Panc1 (cell line): ENCODE measurements at places on chromosomes 6 and 20. TPM values are rescaled to one million over a fixed set of nuclear protein-coding genes. Genes with fewer than 3 reads are reported as not detected.
A peak's percentile ranks its signal among the peaks of the same experiment; 100 is the strongest.

The MOCS3 gene
- total RNA-seq = 5.8 TPM

GRCh38 chr6:21823371-21823770, 229.8 kb downstream of the SOX4 start:
- no peak for DNase-seq

GRCh38 chr6:19052219-19052618, 665.1 kb downstream of the RNF144B start:
- no peak for DNase-seq

DNA sequence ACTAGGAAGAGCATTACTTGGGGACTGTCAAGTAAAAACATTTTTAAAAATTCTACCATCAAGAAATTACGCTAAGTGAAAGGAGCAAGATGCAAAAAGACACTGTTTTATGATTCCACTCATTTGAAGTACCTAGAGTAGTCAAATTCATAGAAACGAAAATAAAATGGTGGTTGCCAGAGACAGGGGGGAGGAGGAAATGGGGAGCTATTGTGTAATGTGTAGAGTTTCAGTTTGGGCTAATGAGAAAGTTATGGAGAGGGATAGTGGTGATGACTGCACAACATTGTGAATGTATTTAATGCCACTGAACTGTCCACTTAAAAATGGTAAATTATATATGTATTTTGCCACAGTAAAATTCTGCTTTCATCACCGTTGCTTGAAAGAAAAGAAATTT, 83.8 kb downstream of the UST start:
- DNase-seq = no peak

GRCh38 chr20:52312132-52312729, 120.7 kb upstream of the ZFP64 start:
- DNase-seq = peak; percentile 45

DNA sequence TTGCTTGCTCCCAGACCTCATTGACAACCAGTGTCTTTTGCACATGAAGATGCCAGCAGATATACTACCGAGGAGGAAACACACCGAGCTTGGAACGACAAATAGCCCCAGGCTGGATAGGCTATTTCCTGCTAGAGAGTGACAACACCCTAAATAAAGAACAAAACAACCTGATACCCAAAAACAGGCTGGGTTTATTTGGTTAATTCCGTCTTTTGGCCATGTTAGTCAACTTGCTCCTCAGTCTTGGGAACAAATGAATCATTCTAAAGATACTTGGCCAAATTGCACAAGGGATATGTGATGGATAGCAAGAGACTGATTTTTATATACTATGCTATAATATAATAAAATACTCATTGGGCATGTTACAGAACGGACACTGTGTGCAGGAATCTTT, 11.5 kb upstream of the MUC22 start:
- no peak for DNase-seq

The ELOVL4 gene
- total RNA-seq = 0.41 TPM

- no peak for DNase-seq
Measured at GRCh38 chr6:25370178-25371036, 91.2 kb downstream of the CARMIL1 start.

- DNase-seq = no peak
Measured at GRCh38 chr6:54132587-54132986, 21.3 kb downstream of the MLIP start.

The PPIL1 gene
- total RNA-seq = 44.1 TPM

- DNase-seq = no peak
Measured at GRCh38 chr6:82573254-82573972, 209.8 kb downstream of the TPBG start.

The FAM162B gene
- not detected for total RNA-seq

GRCh38 chr6:33272275-33273128, 627 bp downstream of the RPS18 start:
- no peak for DNase-seq

DNA sequence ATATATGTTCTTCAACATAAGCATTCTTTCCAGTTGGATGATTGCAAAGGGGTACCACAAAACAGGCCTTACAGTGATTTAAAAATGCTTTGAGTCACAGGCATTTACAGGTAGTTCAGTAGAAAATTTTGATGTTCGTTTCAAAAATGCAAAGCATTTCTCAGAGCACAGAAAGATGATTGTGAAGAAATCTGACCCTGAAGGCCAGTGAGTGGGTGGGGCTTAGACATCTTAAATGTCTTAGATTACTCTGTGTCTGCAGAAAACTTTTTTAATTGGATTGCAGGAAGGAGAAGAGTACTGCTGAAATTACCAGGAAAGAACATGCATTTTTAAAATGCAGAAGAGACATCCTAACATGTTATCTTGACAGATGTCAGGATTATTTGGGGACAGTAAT, 268.3 kb downstream of the CDKAL1 start:
- no peak for DNase-seq

DNA sequence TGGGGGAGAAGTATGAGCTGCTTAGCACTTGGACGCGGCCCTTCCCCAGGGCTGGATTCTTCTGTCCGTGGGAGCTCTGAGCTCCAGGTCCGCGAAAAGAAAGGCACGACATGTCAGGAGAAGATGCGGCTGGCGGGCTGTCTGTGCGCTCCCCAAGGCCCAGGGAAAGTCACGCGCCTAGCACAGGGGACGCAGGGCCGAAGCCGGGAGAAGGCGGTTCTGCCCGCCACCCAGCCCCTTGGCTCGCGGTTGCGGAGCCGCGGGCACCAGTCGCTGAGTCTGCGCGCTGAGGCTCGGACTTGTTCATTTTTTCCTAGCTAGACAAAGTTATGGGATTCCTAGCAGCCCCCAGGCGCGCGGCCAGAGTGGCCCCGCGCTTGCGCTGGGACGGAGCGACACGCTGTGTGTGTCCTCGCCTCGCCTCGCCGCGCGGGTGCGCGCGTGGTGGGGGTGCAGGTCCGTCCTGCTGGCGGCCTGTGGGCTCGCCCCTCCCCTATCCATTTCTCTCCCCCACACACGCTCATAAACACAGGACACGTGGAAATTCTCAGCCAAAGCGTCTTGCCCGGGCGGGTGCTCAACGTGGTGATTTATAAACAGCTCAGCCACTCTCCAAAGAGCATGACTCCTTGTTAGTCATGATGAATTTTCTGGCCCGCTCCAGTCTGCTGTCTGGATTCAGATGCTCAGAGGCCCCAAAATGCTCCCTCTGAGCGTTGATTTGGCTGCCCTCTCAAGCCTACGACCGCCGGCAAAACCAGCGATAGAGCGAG, 1.9 kb upstream of the POU3F2 start:
- DNase-seq = no peak

GRCh38 chr20:12715991-12716680, 292.6 kb upstream of the SPTLC3 start:
- DNase-seq = no peak

DNA sequence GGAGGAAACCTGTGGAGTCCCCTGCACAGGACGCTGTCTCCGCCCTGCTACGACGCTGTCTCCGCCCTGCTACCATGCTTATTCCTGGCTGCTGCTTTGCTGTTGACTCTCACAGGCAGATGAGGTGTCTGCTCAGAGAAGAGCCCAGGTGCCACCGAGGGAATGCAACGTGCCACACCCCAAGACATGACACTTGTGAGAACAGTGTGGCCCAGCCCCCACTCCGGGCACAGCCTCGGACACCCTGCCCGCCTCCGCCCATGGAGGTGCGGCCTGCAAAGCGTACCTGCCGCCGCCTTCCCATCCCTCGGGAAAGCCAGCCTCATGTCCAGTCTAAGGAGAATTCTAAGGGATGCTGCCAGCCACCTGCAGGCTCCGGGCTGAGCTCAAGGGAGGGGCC, 15.6 kb upstream of the MRGBP start:
- DNase-seq = no peak
